ENCODE measurements at places on chromosomes 5 and 9.

GRCh38 chr5:158514319-158514985 is 585.3 kb downstream of the EBF1 start:
- no peak for DNase-seq

DNA sequence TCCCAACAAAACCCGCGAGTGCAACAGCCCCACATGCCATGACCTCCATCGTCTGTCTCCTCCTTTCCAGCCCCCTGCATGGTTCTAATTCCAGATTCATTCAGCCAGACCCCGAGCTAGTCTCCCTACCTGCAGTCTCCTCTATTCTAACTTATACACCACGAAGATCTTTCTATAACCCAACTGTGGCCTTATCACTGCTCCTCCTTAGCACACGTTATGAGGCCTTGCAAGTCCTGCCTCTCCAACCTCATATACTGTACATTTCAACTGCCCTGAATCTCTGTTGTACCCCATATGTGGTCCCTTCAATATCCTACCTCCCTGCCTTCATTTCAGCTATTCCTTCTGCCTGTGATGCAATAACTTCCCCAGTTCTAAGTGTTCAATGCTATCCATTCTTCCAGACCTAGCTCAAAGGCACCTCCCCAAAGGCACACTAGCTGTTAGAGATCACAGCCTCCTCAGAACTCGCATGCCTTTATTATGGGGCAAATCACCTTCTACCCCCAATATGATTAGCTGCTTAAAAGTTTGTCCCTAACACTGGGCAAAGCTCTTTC is 215.1 kb upstream of the TRIM32 start:
- DNase-seq: no peak

DNA sequence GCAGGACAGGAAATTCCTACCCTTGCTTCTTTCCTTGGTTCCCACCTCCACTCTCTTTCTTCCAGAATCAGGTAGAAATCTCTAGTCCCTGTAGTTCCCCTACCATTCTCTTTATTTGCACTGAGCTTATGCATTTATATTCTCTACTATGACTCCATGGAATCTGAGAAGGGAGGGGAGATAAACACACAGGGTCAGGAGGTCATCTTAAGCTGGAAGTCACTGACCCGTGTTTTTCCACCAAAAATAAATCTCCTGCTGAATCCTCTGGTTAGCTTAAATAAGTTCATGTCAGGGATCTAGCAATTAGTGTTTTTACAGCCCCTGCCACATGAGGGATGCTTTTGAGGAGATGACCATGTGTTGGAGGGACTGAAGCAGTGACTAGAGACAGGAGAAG is 3.7 kb downstream of the ACTL7B start:
- no peak for DNase-seq

DNA sequence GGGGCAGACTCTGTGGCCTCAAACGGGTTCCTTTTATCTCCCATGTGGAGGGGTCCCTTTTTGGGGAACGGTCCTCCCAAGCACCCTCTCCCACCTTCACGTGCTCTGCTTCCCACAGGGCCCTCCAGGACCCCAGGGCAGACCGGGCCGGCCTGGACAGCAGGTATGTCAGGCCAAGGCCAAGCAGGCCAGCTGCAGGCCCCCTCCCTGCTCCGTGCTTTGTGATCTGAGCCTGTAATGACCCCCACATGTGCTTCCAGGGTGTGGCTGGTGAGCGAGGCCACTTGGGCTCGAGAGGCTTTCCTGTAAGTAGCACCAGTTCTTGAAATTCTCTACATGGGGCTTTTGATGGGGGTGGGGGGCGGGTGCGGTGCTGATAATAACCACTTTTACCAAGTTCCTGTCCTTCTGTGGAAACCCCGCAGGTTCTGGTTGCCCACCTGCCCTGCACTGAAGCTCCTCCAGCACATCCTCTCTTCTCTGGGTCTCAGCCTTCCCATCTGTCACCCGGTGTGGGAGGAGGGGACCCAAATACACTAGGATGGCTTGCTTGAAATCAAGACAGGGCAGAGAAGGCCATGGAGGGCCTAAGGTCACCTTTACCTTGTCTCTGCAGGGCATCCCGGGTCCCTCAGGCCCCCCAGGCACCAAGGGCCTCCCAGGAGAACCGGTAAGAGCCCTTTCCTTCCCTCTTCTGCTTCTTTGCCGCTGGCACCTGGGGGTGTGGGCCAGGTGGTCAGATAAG is 57.9 kb upstream of the ORM1 start:
- no peak for DNase-seq

DNA sequence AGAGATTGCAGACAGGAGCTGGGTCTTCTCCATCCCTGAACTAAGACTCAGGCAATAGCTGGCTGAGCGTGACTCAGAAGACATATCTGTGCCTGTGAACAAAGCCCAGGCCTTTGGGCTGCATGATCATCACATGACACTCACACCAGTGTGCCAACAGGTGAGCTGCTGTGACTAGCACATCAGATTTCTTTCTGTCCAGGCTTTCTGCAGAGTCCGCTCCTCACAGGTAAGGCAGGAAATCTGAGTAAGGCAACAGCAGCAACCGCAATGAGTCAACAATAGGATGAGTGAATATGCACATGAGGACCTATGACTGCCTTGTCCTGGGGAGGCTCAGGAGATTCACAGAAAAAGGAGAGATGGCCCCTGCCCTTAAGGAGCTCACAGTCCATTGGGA is 293.6 kb downstream of the ACTL7B start:
- DNase-seq: no peak

DNA sequence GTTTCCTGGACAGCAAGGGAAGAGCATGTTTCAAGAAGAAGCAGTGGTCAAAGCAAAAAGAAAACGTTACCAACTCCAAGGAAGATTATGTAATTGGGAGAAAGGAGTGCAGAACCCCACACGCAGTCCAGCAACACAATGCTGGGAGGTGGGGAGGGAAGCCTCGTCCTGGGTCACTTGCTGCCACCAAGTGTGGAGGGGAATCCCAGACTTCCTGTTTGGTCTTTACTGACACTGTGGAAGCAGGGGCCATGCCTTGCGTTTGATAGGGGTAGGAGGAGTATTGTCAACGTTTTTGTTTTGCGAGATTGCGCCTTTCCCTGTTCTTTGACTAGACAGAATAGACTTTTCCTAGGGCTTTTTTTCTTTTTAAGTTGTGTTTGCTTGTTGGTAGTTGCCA is 421.0 kb downstream of the KDM4C start:
- DNase-seq: no peak

- DNase-seq: no peak
Observed at GRCh38 chr5:71014176-71014575, 11.0 kb downstream of the NAIP start.

GRCh38 chr9:98219794-98220370 is 27.4 kb upstream of the CORO2A start:
- no peak for DNase-seq

- DNase-seq: no peak
Observed at GRCh38 chr5:86837610-86838009, 219.9 kb downstream of the COX7C start.

GRCh38 chr9:1171546-1171945 is 121.4 kb downstream of the DMRT2 start:
- no peak for DNase-seq

DNA sequence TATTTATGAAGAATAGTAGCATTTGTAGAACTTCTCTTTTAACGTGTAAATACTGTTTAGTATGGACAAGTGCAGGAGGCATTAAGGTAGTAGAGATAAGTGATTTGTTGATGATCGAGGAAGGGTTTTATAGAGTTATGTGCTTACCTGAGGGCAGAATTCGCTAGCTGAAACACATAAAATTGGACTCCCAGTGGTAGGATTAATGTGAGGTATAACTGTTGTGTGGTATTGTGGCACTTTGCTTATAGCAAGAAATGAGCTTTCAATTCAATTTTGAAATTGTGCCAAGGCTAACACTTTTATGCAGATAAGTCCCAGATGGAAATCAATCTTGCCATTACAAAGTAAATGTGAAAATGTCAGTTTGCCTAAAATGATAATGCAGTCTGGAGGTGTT is 1.2 kb downstream of the AP3S1 start:
- no peak for DNase-seq

DNA sequence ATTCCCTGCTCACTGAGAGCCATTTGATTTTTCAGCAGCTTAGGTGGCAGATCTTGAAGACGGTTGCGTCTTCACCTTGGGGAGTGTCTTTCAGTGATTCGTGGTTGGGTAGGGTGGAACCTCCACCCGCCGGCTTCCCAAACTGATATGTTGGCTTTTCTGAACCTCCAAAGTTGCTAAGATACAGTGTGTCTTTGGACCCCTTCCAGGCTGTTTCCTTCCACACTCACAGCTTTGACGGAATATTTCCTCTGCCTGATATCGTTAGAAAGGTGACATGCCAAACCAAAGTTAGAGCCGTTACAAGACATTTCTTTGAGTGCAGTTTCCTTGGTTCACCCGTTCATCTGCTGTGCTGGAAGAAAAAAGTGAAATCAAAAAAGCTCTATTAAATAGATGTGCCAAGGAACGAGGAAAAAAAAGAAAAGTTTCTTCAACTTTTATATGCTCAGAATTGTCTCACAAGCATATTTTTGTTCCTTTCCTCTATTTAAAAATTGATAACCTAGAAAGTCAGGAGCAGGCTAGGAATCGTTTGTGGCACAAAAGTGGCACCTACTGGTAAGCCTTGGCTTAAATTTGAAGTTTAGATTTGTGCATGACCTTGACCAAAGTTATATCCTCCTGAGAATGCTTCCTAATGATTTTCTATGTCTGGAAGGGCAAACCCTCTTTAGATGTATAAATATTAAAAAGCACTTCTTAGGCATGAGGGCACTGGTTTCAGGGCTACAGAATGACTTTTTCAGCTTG is 270.7 kb upstream of the WWC1 start:
- DNase-seq: no peak

- DNase-seq: no peak
Observed at GRCh38 chr5:64979531-64979930, 210.8 kb downstream of the CWC27 start.

GRCh38 chr9:125418404-125418803 is 156.8 kb downstream of the GAPVD1 start:
- no peak for DNase-seq

DNA sequence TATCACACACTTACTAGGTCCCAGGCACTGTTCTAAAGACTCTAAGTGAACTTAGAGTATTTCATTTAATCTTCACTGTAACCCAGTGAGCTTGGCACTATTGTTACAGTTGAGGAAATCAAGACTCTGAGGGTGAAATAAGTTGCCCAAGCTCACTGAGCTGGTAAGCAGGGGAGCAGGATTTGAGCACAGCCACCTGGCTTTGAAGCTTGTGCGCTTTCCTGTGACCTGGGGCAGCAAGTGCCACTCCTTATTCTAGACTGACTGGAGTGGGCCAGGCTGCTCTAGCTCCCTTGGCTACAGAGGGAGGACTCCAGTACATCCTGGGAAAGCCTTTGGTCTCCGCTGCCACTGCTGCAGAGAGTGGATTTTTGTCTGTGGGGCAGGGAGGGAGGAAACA is 50.0 kb downstream of the RGS3 start:
- DNase-seq: peak; percentile 5

- no peak for DNase-seq
Observed at GRCh38 chr9:36456480-36457065, 56.5 kb upstream of the RNF38 start.

GRCh38 chr5:137220523-137220927 is 278.6 kb downstream of the SPOCK1 start:
- no peak for DNase-seq

GRCh38 chr9:37471942-37472684 is 6.9 kb upstream of the ZBTB5 start:
- no peak for DNase-seq

DNA sequence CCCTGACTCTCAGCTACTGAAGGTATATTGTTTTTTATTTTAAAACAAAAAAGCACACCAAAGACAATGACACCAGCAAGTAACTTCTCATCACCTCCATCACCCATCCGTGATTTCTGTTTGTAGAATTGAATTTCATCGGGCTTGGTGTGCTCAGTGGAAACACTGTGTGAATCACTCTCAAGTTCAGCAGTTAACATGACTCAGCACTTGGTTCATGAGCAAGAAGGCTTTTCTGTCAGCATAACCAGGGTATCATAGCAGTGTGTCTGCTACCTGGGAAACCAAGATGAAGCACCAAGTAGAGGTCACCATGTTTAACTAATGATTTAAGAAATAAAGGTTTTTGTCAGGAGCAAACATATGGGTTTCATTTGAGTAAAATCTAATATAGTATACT is 123.7 kb downstream of the INSYN2B start:
- DNase-seq: no peak

- no peak for DNase-seq
Observed at GRCh38 chr5:114857941-114858551, 311.7 kb downstream of the TRIM36 start.

GRCh38 chr5:149961957-149962409 is 1.4 kb downstream of the SLC26A2 start:
- no peak for DNase-seq

GRCh38 chr5:157292599-157292998 is 26.7 kb downstream of the CYFIP2 start:
- no peak for DNase-seq

DNA sequence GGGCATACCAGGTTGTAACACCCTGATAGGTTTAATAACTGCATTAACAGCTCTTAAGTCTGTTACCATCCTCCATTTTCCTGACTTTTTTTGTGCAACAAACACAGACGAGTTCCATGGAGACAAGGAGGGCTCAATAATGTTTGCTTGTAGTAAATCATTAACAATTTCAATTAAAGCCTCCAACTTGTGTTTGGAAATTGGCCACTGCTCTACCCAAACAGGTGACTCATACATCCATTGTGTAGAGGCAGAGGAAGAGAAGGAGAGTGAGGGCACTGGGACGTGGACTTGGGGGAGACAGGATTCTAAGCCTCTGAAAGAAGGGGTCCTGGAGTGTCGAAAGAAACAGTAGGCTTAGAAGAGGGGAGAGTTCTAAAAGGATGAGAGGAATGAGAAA is 213.6 kb upstream of the KCNN2 start:
- no peak for DNase-seq
